NCI-H1436 treated with DMSO at 0.1 percent for 48 hours (cell line): ENCODE measurements at places on chromosomes 5 and 9.

DNA sequence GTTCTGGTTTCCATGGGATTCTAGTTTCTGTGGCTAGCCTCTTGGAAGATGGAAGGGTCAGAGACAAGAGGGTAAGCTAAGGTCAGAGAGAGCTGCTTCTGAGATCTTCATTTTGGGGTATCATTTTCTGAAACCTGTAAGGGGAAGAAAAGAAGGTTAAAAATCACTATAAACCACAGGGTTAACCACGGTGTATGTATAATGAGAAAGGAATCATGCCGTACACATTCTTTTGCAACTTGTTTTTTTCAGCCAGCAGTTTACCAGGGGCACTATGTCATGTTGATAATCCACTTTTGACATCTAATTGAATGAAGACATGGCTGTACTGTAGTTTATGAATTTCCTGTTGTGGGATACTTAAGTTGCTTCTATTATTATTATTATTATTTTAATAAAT lies 164.4 kb downstream of the FOCAD start:
- no peak for DNase-seq

DNA sequence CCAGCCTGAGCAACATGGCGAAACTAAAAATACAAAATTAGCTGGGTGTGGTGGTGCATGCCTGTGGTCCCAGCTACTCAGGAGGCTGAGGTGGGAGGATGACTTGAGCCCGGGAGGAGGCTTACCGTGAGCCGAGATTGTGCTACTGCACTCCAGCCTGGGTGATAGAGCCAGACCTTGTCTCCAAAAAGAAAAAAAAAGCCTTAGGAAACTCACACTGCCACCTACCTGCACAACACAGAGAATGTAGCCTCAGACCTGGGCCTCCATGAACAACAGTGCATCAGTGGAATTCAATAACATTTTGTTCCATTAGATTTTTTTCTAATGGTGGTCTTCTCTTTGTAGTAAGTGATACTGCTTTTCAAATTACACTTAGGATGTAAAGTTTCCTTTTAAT lies 63.8 kb upstream of the RARS1 start:
- DNase-seq, result no peak

DNA sequence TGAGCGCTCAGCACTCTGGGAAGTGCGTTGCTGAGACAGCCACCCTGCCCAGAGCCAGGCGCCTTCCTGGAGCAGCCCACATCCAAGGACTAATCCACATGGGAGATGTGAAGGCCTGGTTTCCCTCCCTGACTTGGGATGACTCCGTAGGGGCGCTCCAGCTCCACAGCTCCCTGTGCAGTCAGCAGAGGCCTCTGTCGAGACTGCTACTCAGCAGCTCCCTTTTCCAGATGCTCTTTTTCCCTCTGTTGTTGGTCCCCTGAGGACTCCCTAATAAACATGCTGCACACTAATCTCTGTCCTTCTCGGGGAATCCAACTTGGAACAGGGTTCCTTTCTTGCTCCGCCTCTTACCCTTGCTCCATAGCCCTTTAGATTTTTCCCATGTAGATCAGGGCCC lies 237.3 kb downstream of the ZSWIM6 start:
- DNase-seq, result no peak

DNA sequence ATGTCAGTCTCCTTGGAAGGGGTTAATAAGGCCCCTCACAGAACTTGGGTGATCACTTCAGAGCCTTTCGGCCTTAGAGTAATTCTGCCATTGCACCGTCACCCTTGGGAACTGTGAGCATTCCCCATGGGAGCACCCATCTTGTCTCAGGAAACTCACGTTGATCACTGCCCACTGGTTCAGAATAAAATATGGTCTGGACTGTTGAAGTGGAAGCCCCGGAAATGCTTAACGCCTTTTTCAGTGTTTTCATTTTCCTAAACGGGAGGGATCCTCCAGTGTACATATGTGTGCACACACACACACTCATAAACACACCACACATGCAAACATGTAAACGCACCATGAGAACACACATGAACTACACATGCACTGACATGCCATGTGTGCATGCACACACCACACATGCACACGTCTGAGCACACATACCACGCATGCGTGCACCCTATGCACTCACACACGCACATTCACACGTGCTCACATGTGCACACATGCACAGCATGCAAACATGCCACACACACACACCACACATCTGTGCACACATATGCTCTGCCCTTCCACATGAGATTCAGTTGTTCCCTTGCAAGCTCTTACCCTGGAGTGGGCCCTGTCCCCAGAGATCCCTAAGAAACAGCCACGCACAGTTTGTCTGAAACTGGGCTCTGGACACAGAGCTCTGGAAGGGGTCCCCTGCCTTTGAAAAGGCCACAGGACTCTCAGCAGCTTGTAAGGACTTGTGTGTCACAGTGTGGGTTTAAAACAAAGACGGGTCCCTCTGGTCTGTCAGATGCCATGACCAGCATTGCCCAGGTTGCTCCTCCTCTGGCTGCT lies 17.0 kb downstream of the MRPL36 start:
- no peak for DNase-seq

DNA sequence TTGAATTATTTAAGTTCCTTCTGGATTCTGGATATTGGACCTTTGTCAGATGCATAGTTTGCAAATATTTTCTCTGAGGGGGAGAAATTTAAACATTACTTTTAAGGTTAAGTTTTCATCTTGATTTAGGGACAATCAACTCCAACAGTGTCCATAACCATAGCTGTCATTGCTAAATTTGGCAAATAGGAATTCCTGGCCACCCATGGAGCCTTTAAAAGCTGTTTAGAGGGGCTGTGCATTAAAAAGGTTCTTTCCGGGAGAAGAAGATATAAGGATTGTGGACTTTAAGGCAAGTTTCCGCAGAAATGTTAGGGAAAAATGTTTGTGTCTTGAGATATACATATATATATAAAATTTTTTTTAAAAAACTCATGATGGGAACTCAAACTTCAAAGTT lies 339.7 kb downstream of the ADAMTS6 start:
- no peak for DNase-seq

DNA sequence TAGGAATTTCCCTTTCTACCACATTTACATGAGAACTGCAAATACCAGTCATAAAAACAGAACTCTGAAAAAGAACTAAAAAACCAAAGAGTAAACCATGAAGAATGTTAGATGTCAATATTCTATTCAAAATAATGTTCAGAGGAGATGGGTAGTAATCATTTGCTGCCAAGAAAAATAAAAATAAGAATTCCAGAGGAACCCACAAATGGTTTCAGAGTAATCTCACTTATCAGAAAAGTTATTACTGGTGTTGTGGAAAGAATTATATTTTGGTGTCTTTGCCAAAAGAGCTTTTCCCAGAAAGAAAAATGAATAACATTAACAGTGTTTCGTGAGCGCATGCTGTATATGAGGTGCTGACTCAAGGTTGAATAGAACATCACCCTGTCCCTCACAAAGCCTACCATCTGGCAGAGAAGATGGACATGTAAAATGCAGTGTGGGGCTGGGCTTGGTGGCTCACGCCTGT lies 35.6 kb downstream of the GPR21 start:
- DNase-seq, result no peak

GRCh38 chr5:173744551-173744950 lies 128.1 kb upstream of the BOD1 start:
- no peak for DNase-seq

GRCh38 chr5:132747616-132748440 lies 602 bp downstream of the CCNI2 start:
- DNase-seq, result no peak

DNA sequence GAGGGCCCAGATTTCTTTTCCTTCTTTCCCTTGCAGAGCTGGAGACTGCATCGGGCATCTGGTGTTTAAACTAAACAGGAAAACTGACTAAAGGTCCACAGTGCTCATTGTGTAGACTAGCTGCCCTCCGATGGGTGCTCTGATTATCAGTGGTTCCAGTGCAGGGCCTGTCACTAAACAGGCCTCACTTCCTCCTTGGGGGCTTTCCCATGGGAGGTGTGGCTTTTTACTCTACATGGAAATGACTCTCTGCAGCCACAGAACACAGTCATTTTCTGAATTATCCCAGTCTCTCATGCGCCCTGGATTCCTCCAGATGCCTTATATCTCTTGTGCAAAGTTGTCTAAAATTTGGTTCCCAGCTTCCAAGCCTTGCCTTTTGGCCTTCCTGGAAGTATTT lies 199.2 kb downstream of the TRIO start:
- no peak for DNase-seq

DNA sequence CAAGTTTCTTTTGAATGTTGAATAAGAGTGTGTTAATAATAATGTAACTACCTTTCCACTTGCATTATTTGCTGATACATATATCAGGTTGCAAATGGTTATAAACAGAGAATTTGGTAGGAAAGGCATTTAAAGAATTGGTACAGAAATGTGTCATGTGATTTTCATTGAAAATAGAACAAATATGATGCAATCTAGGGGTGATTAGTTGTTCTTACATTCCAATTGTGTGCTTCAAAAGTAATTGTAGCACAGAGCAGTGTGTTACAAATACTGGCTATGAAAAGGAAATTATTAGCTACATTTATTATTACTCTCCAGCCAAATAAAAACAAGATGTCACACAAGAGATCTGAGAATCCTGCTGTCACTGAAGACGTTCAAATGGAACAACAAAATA lies 61.8 kb upstream of the PRDM9 start:
- DNase-seq, result no peak

DNA sequence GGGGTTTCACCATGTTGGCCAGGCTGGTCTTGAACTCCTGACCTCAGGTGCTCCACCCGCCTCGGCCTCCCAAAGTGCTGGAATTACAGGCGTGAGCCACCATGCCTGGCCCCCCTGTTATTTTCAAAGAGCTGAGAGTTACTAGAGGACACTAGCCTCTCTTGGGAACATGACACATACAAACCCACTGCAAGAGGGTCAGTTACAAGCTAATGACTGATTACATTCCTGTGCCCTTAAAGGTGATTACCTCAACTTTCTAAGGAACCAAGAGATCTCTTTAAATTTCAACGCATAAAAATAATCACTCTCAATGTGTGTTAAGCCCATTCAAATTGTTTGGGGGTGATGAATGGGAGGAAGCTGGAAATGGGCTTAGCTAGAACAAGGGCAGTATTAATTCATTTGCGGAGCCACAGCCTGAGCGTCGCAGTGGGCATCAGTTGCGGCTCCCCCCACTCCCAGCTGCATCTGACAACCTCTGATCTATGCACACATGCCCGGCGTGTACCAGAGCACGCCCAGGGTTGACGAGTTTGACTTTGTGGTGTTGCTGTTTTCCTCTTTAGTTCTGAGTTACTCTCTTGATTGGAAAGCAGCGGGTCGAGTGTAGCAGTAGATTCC lies 146.9 kb downstream of the GOLPH3 start:
- no peak for DNase-seq

GRCh38 chr5:55636683-55637082 lies 75.4 kb downstream of the SLC38A9 start:
- DNase-seq, result no peak

DNA sequence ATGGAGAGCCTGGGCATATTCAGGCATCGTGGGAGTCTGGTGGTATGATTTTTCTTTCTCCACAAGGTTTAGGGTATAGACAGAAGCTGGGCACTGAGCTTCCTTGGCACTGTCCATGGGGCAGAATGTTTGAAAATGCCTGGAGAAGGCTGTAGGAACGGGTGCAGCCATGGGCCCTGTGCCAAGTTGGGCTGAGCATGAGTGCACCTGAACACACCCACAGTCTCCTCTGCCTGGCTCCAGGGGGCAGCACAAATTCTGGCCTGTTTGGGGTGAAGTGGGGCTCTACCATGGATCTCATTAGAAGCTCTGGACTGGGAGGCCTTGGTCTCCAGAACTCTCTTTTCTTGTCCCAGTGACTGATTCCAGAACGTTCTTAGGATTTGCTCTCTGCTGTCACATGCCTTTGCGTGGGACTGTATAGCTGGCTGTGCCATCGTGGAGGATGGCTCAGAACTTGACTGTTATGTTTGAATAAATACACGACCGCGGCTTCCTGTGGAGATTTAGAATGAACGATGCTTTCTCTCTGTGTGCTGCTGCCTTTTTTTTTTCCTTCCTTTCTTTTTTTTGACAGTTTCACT lies 229.8 kb downstream of the FANCC start:
- DNase-seq, result no peak

DNA sequence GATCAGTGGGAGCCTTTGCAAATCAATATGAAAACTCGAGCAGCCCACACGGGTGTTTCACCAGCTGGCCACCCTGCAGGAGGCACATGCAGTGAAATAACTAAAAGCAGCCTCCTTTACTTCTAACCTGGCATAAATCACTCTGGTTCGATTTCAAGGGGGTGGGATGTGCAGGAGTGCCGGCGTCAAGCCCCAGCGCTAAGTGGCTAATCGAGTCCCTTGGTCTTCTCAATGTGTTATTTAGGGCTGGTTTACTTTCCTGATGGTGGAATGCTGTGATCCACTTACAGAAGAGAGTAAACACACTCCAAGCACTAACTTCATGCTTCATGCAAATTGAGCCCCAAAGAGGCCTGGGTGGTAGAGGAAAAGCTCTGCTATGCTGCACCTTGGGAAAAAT lies 109.4 kb downstream of the TMEM174 start:
- DNase-seq, result no peak

DNA sequence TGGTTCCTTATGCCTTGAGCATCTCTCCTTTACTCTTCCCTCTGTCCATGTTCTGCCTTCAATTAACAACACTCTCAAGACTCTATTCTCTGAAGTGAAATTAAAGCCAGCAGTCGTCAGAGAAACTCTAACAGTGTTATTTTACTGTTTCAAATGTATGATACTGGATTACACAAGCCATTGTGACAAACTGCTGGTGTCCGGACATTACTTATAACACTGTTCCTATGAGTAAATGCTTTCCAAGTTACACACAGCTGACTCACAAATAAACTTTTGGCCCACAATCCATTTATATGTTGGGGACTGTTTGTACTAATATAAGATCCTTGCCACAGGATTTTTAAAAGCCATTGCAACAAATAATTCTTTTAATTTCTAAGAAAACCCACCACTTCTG lies 63.2 kb upstream of the GHR start:
- no peak for DNase-seq

DNA sequence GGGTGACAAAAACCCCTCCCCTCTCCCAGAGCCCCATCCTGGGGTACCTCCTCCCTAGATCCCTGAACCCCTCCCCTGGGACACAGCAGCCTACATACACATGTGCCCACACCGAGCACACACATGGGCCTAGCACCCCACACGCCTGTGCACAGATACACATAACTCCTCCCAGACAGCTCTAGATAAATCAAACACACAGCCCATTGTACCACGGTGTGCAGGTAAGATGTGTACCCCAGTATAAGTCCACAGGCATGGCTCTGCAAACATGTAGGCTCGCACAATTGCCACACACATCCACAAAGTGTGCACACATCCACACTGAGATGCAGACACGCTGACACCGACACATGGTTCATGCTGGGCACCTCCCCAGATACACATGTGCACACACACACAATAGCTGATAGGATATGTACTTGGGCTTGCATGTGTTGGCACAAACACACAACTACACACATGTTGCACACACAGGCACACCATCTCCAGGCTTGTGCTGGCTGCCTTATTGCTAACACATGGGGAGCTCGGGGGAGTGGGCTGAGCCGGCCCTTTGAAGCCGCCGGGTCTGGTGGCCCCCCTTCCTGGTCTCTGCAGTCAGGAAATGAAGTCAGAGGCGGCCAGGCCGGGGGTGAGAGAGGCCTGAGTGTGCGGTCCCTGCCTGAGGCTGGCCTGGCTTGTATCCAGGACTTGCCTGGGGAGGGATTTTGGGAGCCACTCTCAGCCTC lies 30.2 kb downstream of the GOLGA2 start:
- no peak for DNase-seq

GRCh38 chr9:12785260-12785770 lies 10.5 kb downstream of the LURAP1L start:
- DNase-seq, result no peak

GRCh38 chr5:128483738-128484137 lies 54.3 kb downstream of the FBN2 start:
- no peak for DNase-seq
